CD4-positive, alpha-beta T cell treated with Interferon alpha-2 for 1 hour (primary cell): ENCODE measurements at places on chromosomes 7 and 10.

DNA sequence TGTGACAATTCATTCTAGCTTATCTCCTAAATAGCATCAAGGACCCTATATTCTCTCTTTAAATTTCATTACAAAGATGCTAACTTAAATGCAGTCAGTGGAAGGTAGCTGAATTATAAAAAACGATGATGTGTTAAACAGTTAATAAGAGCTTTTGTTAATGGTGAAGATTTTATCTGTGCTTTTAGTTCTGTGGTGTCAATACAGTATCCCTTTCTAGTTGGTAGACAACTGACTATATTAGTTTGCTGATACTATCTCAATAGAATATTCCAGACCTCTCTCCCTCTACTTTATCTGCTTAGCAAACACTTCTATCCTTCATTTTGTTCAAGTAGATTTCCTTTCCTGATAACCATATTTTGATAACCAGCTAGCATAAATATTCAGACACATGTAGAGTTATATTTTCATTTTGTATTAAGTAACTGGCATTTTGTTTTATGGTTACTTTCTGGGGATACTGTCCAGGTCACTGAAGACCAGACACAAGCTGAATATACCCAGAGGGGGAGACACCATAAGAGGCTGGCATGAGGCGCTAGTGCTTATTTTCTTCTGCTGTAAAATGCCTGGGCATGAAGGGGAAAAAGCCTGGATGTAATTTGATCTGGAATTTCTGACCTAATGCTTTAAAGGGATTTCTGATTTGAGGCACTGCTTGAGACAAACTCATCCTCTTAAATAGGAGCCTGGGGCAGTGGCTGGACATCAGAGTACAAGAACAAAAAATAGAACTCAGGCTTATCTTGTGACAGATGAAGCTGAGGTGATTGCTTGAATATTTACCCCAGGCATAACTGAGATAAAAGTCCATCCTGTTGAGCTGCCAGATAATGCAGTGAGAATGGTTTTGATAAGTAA, 197.5 kb downstream of the MALRD1 start:
- DNase-seq: no peak

DNA sequence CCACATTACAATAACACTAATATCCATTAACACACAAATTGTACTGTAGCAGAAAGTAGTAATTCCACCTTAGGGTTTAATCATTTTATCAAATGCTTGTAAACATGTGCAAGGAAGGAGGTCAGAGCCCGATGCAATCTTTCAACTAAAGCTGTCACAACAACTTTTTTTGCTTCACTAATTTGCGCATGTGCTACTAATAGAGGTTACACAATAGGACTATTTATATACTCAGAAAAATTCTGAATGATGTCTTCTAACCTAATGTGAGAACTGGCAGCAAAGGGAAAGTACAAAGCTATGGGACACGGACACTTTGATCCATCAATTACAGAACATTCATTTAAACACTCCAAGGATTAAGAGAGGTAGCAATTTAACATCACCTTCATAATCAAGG, 244.4 kb downstream of the CHCHD3 start:
- no peak for DNase-seq

GRCh38 chr10:71242622-71243009, 30.2 kb downstream of the UNC5B start:
- no peak for DNase-seq

GRCh38 chr10:31358688-31359330, 39.8 kb downstream of the ZEB1 start:
- DNase-seq: no peak

DNA sequence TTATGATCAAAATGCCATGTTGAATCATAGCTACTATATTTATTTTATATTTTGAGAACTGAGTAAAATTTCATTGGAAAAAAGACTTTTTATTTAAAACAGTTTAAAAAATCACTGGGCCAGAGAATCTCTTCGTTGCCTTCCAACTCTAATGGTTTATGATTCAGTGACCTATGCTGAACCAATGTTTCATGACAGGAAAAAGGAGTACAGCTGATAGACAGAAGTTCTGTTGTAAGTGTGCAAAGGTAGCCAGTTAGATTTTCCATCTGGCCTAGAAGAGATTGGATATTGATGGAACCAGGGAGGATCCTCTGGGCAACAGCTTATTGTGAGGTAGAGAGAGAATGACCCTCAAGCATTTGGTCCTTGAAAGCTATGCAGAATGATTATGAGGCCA, 745.8 kb downstream of the SUGCT start:
- DNase-seq: no peak

DNA sequence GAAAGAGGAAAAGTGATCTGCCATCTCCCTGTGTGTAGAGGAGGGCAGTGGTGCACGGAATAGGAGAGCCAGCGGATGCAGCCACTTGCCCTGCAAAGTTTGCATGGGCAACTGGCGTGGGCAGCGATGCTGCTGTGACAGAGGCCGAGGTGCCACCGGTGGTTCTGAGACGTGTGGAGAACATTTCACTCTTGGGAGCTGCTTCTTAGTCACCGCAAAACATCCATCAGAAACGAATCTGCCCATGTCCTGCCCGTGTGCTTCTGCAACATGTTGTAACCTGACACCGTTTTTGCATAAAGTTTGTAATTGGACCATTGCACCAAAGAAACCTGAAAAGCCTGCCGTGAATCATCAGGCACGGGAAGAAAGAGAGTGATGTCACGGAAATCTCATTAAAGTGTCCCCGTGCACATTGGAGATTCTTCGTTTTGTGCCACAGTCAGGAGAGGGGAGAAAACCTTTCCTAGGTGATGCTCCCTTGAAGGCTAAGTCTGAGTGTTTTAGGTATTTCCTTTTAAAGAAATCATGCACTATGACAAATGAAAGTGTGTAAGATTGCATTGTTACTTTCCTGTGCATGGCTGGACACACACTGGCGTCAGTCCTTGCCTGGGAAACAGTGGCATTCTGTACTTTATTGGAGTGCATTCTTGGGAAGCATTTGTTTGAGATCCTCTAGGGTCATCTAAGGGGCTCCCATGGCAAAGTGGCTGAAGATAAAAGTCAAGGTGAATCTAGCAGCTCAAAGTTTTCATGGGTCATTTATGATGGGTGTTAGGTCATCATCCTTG, 302.6 kb downstream of the KLF6 start:
- DNase-seq: no peak

DNA sequence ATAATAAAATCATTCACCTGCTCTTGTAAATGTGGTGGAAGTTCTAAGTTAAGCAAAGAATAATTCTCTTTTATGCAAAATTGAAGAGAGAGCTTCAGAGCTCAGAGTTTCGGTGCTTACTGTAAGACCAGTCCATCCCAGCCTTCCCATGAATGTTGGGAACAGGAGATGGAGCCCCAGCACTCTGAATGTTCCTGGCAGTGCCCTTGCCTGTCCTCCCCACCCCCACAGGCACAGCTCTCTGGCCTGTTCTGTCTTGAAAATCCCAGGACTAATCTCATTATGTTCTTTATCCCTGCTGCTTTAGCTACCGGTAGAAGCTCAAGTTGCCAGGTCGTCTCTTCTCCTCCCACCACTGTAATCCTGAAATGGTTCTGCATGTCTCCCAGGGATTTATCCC, 29.1 kb upstream of the LHFPL3 start:
- no peak for DNase-seq

DNA sequence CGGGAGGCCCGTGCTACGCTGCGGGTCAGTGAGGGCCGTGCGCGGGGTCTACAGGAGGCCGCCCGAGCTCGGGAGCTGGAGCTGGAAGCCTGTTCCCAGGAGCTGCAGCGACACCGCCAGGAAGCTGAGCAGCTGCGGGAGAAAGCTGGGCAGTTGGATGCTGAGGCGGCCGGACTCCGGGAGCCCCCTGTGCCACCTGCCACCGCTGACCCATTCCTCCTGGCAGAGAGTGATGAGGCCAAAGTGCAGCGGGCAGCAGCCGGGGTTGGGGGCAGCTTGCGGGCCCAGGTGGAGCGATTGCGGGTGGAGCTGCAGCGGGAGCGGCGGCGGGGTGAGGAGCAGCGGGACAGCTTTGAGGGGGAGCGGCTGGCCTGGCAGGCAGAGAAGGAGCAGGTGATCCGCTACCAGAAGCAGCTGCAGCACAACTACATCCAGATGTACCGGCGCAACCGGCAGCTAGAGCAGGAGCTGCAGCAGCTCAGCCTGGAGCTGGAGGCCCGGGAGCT, 7.0 kb downstream of the LZTS2 start:
- DNase-seq: no peak

- DNase-seq: no peak
Measured at GRCh38 chr7:120998520-120998919, 10.0 kb downstream of the CPED1 start.

GRCh38 chr7:29806208-29806994, at the start of gene WIPF3:
WIPF3 (plus strand) TSS chr7:29806508; CDS start chr7:29834725, 28,217 bp downstream.
- DNase-seq: no peak

- no peak for DNase-seq
Measured at GRCh38 chr10:130621231-130621775, 485.1 kb downstream of the GLRX3 start.
